ENCODE measurements at places on chromosomes 3 and 15.

DNA sequence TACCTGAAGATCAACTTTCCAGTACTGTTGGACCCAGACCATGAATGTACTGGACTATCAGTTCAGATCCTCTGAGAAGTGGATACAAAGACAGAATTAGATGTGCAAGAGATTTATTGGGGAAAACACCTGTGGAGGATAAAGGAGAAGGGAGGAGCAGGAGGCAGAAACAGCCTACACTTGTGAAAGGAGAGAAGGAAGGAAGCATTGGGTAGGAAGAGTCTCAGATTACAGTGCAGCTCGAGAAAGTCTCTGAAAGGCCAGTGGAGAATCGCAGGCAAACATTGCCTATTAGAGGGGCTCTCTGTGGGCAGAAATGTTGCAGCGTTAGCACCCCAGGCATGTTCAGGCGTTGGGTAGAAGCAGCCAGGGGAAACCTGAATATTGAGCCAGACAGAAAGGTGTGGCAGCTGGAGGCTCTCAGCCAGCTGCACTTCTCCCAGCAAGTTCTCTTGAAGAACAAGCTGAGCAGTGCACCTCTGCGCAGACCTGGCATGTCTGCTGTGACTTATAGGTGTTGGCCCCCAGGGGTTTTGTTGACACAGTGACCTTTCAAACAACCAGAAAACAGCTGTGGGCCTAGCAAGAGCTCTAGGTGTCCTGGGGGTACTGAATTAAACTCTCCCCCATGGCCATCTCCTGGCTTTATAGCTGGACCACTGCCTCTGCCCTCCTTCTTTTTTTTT lies 7.0 kb downstream of the CHST14 start:
- DNase-seq = no peak

DNA sequence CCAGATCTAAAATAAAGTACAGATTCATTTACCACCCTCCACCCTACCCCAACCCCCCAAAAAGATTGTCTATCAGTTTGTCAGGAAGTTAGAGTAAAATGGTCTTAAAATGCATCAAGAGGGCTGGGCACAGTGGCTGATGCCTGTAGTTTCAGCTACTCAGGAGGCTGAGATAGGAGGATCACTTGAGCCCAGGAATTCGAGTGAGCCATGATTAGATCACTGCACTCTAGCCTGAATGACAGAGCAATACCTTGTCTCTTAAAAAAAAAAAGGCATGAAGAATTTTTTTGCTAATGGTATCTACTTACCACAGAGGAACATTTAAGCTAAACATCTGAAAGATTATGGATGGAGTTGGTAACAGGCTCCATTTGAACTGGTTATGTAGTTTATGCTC lies 71.0 kb downstream of the RBM6 start:
- DNase-seq = no peak

DNA sequence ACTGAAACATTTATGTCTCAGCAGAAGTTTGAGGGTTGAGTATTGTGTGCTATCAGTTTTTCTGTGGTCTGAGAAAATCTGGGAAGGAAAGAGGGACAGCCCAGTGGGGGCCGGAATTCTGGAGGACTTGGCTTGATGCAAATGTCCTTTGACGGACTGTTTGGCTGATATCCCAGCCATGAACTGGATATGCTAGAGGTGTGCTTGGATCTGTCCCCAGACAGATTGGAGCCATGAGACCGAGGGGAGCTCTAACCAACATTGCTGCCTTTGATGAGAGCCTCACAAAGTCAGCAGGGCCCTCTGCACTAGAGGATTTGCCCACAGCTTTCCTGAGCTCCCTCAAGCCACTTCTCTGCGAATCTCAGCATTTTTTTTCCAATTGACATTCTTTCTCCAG lies 405.6 kb downstream of the NTRK3 start:
- peak; percentile 58 for DNase-seq

DNA sequence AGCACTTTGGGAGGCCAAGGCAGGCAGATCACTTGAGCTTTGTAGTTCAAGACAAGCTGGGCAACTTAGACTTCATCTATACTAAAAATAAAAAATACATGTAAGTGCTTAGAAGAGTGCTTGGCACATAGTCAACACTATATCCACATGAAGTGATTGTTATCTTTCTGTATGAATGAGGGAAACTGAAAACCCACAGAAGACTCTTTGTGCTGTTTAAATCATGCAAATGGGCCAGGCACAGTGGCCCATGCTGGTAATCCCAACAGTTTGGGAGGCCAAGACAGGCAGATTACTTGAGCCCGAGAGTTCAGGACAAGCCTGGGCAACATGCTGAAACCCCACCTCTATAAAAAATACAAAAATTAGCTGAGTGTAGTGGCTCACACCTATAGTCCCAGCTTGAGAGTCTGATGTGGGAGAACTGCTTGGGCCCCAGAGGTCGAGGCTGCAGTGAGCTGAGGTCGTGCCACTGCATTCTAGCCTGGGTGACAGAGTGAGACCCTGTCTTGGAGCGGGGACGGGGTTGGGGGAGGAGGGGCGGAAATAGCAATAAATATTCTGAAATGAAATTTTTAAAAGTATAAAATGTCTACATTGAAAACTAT lies 129.7 kb downstream of the NR2E3 start:
- no peak for DNase-seq

- DNase-seq = no peak
Observed at GRCh38 chr15:49860101-49860500, 239.3 kb downstream of the DTWD1 start.

DNA sequence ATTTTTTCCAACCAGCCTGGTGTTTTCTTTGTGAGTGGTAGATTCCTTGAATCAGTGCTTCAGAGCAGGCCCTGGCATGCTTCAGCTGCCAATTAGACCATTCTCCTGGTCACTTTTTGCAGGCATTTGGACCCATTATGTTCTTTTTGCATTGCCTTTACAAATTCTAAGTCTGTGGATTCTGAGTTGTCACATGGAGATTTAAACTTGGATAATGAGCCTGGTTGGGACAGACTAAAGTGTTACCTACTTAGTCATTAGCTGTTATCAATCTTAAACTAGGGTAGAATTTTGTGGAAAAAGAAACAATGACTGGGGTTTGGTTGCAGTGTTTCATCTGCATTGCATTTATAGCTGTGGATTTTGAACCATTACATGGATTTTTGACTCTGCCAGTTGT lies 40.6 kb downstream of the ARHGEF26 start:
- DNase-seq = no peak

DNA sequence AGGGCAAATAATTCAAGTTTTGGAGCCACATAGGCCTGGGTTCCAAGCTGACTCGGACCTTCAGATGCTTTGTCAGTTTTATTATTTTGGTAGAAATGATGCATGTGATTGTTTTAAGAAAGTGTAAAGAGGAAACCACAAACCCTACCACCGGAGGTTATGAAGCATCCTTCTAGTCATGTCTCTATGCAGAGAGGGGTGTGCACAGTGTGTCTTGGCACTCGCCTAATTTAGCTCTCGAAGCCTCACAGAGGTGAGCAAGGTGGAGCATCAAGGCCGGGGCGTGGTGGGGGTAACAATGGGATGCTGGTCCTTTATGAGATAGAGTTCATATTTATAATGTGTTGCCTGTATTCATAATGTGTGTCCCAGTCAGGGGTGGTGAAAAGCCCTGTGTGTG lies 63.7 kb upstream of the SMAD6 start:
- no peak for DNase-seq

- DNase-seq = peak; percentile 36
Observed at GRCh38 chr3:69013253-69014021, at the start of gene EOGT. Gene EOGT, minus strand, starts transcription at chr3:69013684. Its CDS starts 3,838 bp downstream, at chr3:69009846.

DNA sequence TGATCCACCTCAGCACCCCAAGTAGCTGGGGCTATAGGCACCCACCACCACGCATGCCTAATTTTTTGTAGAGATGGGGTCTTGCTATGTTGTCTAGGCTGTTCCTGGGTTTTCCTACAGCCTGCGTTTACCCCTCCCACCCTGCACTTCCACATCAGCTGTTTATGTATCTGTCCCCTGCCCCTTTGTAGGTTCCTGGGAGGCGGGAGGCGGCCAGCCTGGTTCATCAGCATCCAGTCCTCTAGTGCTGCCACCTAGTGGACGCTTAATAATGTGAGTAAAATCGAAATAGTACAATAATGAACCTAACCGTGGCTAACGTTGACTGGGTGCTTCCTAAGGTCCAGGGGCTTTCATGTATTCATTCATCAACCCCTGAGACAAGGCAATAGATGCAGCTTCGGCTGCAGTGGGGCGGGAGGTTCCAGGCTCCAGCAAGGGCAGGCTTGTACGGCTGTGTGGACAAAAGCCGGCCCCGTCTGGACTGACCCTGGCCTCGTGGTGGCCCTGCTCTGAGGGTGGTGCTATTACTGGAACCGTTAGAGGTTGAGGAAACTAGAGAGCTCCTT lies 1.2 kb upstream of the LCTL start:
- peak; percentile 40 for DNase-seq

DNA sequence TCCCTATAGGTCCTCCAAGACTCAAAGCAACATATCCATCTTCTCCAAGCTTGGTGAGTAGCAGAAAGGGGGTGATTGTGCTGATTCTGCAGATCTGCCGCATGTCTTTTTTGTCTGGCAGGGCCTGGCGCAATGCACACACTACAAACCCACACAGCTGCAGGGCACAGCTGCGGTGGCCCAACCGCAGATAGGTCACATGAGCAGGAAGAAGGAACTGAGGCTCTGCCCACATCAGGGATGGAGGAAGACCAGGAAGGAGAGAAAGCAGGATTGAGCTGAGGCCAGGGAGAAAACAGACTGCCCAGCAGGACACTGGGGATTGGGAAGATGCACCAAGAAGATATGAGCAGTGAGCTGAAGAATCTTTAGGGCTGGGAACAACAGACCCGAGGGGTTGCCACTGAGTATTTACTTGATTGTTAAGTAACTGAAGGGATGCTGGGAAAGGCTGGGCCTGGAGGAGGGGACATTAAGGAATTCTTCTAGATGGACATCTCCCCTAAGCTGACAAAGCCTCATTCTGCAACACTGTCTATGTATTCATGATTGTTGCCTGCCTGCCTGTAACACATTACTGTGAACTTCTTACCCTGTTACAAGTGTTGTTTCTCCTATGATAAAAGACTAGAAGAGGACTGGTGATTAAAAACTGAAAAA lies 126.7 kb downstream of the MYLK start:
- no peak for DNase-seq

DNA sequence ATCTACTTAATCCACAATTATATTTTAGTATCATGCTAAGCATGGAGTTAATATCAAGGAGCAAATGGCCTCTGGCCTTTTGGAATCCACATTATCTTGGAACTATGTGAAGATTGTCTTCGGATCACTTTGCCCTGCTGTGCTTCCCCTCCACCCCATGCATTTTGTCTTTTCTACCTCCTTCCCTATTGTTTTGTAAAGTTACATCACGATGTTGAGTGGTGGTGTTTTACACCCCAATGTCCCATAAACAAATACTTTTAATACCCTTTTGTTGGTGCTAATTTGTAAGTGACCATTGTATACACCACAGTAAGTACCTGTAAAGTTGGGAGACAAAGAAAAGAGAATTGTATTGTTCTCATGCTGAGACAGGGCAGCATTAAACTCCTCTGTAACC lies 258.4 kb upstream of the ZNF717 start:
- no peak for DNase-seq

- no peak for DNase-seq
Observed at GRCh38 chr3:132318451-132318850, 1.2 kb downstream of the ACP3 start.

DNA sequence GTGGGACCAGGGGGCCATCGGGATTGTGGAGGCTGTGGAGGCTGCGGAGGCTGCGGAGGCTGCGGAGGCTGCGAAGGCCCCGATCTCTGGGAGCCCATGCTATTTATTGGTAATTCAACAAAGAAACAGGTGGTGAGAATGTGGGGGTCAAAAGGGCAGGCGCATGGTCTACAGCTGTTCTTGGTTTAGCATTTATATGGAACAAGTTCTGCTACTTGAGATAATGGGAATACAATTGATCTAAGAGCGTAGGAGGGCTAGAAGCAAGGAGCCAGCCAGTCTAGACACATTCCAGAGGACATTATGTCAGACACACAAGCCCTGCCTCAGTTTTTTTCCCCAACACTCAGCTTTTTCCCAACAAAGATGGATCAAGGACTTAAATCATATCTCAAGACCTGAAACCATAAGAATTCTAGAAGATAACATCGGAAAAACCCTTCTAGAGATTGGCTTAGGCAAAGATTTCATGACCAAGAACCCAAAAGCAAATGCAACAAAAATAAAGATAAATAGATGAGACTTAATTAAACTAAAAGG lies 20.1 kb downstream of the C3orf80 start:
- no peak for DNase-seq

- no peak for DNase-seq
Observed at GRCh38 chr3:194579091-194579606, 54.1 kb downstream of the TMEM44 start.

- no peak for DNase-seq
Observed at GRCh38 chr3:150414959-150415358, 6.9 kb downstream of the TSC22D2 start.

DNA sequence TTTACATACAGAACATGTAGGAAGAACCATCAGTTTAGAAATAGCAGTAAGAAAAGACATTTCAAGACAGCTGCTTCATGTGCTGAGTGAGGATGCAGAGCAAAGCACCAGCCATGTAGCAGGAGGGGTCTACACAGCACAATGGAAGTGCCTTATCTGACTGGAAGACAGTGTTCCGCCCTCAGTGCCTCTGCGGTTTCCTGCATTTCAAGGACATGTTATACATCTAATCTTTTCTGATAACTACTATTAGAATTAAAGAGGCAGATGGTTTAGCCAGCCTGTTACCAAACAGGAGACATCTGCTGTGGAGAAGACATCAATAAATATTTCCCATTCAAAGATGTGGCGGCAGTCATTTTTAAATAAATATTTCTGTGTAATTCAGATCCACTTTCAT lies 10.6 kb downstream of the LSG1 start:
- DNase-seq = no peak

DNA sequence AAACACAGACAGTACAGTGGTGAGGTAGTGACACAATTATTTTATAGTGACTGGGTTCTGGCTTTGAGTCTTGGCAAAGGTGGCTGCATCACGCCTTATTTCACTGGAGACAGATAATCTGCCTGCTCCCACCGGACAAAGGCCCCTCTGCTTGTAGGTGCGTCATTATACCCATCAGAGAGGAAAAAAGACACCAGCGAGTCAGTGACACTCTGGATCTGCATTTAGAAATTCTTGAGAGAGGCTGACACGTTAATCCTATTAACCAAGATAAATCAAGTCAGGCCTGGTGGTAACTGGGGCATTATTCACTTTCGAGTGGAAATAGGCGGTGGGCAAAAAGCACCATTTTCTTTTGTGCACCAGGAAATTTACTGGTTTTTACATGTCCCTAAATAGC lies 76.2 kb downstream of the NR2F2 start:
- DNase-seq = no peak

DNA sequence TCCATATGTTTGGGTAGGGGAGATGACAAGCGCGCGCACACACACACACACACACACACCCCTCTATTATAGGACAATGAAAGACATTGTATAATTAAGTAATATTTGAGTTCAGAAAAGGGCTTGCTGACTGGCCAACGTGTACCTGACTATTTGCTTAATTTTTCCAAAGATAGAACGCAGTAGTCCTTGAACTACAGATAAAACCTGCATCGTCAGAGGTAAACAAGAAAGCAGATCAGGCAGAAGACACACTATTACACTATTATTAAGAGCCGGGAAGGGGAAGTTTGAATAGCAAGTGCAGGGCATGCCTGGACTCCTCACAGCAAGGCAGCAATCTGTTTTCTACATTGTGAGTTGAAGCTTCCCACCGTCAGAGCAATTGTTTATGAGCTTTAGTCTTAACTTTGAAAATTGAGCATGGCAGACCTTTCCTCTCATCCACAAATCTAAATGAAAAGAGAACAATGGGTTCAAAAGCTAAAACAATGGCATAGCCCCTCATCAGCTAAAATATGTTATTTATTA lies 427.7 kb downstream of the GABRG3 start:
- no peak for DNase-seq

All from NCI-H446 treated with DMSO at 0.1 percent for 48 hours (cell line).